OCI-M1 (cell line): ENCODE measurements at places on chromosomes 1 and 21.

GRCh38 chr1:86846164-86846647 is 67.7 kb downstream of the SELENOF start:
- DNase-seq: no peak

- DNase-seq: no peak
Observed at GRCh38 chr21:34612557-34612956, 2.4 kb downstream of the RCAN1 start.

- DNase-seq: no peak
Observed at GRCh38 chr1:227547310-227548118, 15.8 kb upstream of the ZNF678 start.

- DNase-seq: peak; percentile 24
Observed at GRCh38 chr1:203537806-203538464, 44.0 kb downstream of the OPTC start.

DNA sequence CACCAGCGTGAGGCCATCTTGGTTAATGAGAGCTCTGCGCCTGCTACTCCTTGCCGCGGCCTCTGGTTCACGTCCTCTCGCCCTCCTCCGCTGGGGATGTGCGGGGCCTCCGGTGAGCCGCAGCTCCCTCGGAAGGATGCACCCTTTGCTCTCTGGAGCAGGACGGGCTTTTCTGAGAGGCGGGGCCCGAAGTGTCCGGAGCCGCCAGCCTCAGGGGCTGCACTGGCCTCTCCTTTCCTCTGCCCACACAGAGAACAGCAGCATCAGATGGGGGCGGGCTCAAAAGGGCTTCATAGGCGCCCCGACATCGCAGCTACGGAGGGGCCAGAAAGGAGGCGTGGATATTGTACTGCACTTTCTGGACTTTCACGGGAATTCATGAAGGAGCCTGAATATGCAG is 284.7 kb downstream of the CAMTA1 start:
- no peak for DNase-seq

GRCh38 chr1:10634428-10635084 is 159.8 kb downstream of the PEX14 start:
- DNase-seq: no peak

GRCh38 chr1:230114237-230114651 is 47.2 kb downstream of the GALNT2 start:
- DNase-seq: no peak

GRCh38 chr1:40257313-40257687 is 736 bp upstream of the ZMPSTE24 start:
- DNase-seq: no peak

DNA sequence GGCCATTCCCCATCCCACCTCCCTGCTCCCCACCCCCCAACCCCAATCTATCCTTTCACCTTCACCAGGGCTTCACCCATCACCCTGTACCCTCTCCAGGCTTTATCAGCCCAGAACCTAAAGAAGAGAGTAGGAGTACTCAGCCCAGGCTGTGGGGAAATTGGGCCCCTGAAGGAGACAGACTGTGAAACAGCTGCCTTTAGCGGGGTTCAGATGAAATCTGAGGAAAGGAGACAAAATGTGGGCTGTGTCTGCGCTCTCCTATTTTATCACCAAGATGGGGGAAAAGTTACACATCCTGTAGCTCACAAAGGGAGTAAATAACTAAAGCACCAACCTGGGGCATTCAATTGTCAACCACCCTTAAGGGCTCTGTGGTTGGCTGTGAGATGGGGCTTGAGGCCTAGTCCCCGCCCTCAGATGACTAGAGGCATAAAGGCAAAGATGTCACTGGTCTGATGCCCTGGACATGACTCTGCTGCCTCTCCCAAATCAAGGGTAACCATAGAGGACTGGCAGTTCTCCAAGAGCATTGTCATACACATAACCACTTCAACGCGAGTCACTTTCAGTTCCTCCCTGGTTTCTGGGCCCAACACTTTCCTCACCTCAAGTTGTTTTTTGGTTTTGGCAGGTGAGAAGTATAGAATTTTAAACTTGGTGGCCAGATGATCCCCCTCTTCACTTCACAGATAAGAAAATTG is 30.0 kb downstream of the SLC27A3 start:
- peak; percentile 98 for DNase-seq

DNA sequence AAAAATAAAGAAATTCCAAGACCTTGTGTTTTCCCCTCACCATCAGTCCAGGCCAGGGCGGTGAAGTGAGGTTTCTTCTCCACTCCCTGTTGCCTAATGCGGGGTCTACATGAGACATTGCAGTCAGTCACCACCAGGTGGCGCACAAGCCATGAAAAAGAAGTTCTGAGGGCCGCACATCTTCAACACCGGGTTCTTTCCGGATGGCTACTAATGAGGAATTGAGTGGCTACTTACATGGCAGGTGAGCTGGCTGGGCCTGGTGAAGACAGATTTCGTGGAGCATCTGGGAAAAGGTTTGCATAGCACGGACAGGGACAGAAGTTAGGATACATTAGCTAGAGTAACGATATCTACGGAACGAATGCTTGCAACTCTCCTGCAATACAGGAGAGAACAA is 15.8 kb upstream of the S100A11 start:
- peak; percentile 91 for DNase-seq

GRCh38 chr1:14850563-14850962 is 252.1 kb downstream of the KAZN start:
- no peak for DNase-seq

- DNase-seq: peak; percentile 69
Observed at GRCh38 chr1:93111561-93111960, 32.5 kb downstream of the MTF2 start.
